T-cell (primary cell): ENCODE measurements at places on chromosomes 16 and 17. TPM values are rescaled to one million over a fixed set of nuclear protein-coding genes. Genes with fewer than 3 reads are reported as not detected.

GRCh38 chr17:29911641-29912177 is 18.3 kb downstream of the SSH2 start:
- DNase-seq, result no peak

DNA sequence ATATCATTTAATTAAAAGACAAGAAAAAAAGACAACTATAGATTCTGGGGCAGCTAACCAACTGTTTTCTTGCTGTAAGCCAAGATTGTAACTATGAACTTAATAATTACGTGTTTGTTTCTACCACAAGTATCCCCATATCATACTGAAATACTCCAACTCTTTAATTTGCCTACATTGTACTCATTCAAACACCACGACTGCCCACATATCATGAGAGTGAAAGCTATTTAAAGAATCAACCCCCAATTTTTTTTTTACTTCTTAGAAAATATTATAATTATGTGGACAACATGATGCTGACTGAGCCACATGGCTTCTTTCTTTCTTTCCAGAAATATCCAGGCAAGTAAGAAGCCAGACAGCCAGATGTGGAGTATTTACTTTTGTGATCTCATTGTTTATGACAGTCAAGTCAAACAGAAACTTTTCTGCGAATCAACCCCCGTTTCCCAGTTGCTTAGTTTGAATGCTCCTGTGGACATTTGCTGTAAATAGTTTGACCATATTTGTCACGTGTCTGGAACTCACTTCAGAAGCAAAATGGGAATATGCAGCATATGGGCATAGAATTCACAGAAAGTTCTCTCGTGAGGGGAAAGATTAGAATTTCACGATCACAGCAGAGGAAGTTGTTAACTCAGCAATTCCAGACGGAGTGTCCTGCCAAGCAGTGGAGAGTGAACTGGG is 126.8 kb upstream of the PSMD7 start:
- no peak for DNase-seq

DNA sequence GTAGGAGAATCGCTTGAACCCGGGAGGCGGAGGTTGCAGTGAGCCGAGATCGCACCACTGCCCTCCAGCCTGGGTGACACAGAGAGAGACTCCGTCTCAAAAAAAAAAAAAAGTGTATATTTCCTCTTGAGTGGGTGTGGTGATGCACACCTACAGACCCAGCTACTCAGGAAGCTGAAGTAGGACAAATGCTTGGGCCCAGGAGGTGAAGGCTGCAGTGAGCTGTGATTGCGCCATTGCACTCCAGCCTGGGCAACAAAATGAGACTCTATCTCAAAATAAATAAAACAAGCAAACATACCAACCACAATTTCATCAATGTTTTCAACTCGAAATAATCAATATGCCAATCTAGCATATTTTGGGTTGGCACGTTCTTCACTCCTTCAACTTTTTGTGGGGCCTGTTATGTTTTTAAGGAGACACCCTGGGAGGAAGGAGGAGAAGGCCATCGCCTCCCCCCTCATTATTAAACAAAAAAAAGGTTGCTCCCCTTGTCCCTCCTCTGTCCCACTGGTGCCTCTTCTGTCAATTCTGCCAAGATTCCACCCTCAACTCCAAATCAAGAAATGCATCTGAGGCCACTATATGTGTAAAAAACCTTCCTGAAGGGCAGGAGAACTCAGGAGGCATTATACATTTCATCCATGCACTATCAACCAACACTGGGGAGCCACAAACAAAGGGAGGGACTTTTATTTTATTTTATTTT is 52.4 kb upstream of the ATF7IP2 start:
- no peak for DNase-seq

DNA sequence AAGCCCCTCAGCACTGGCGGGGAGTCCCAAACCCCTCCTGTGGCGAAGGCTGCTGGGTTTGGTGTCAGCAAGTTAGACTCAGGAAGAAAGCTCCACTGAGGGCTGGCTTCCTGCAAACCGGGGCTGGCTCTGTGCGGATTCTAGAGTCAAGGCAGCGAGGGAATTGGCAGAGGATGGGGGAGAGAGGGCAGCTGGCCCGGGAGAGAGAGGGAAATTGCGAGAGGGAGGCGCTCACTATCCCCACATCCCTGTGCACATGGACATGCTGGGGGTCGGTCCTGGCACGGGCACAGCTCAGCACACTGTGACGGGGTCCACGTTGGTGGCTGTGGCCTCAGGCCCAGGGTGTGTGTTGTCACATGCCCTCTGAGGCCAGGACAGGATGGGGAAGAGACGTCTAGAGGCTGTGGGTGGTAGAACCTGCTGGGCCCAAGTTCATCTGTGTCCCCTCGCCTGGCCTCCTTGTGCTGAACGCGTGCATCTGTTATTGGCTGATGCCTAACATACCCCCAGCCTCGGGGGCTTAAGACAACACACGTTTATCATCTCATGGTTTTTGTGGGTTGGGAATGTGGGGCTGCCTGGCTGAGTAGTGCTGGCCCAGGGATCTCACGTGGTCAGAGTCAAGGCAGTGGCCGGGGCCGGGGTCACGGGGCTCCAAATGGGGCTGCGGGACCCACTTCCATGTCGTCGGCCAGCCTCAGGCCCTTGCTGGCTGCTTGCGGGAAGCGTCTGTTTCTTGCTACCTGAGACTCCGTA is 16.7 kb upstream of the JPH3 start:
- no peak for DNase-seq

GRCh38 chr17:73586921-73587602 is 57.2 kb downstream of the SDK2 start:
- DNase-seq, result no peak

DNA sequence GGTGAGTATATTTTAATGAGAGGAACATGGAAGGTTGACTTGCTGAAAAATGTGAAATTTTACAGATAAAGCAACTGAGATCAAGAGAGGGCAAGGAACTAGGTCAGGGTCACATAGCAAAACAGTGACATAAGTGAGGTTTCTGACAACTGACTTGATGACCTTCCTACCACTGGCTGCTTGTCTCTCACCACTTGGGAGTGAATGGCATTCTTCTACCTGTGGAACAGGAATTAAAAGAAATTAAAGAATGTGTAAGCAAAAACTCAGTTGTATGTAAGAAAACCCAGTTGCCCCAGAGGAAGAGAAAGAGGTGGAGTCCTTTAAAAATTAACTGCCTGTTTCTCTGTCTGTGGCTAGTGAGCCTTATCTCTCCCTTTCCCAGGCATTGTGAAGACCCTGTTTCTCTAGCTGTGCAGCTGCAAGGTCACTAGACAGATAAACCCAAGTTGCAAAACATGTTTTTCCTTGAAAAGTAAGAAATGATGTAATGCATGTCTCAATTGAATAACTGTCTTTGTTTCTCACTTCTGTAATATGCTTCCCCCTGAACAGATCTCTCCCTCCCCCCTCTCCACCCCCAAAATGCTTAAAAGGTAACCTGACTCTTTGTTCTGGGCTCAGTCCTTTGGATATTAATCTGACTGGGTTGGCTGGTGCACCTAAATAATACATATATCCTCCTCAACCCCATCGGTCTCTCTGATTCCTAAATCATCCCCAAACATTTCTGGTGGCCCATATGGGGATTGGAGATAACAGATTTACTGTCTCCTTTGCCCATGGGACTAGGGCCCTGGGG is 23.4 kb downstream of the ACSM1 start:
- no peak for DNase-seq

GRCh38 chr17:5431949-5432556 is 6.9 kb downstream of the C1QBP start:
- no peak for DNase-seq

The MNT gene
- total RNA-seq, result 93.7 TPM
